ENCODE measurements at places on chromosomes 3 and 15.

DNA sequence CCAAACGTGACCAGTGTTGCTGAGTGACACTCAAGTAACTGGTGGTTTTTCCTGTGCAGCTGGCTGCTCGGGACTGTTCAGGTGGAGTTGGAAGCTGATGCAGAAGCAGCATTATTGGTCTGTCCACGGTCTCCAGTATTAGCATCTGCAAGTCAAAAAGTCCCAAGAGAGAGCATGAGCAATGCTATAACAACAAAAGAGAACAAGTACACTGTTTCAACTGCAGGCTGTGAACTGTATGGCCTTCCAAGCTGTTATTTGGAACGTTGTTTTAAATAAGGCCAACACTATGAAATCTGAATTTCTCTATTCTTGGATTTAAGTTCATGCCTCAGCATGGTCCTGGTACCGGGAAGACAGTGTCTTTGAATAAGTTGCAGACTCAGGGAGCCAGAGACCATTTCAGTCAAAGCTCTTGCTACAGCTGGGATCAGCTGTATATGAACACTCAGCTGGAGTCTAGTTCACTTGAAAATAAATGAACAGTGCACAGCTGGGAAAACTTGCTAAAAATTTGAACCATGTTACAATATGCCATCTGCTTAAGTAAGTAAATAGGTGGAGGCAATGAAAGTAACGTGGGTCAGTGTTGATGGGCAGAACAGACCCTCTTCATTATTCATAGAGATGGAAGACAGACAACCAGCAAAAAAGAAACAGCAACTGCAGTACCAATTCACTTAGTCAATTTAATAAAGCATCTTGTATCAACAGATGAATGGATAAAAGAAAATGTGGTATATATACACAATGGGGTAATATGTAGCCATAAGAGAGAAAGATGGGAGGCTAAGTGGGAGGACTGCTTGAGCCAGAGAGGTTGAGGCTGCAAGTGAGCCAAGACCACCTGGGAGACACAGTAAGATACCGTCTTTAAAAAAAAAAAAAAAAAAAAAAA is 45.1 kb downstream of the NR1I2 start:
- no peak for DNase-seq

GRCh38 chr3:155281912-155282311 is 11.6 kb downstream of the STRIT1 start:
- no peak for DNase-seq

DNA sequence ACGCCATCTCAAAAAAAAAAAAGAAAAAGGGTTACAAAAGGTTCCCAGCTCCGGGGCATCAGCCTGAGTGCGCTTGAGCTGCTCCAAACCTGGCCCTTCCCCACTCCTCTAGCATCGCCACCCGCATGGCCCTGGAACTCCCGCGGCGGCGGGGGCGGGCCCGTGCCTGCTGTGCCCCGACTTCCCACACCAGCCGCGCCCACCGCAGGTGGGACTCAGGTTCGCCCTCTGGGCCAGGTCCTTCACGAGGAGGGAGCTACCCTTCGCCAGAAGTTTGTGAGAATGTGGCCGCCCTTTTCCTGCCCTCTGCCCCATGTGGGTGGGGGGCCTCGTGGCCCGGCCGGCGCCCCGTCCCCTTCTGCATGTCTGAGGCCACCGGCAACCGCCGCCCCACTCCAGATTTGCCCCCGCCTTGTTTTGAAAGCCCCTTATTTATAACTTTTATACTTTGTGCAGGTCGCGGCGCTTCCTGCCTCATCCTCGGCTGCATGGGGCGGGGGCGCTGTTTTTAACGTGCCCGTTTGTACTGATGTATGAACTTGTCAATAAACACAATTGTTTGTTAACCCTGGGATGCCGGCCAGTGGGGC is 507 bp upstream of the JMJD7 start:
- DNase-seq, result no peak

DNA sequence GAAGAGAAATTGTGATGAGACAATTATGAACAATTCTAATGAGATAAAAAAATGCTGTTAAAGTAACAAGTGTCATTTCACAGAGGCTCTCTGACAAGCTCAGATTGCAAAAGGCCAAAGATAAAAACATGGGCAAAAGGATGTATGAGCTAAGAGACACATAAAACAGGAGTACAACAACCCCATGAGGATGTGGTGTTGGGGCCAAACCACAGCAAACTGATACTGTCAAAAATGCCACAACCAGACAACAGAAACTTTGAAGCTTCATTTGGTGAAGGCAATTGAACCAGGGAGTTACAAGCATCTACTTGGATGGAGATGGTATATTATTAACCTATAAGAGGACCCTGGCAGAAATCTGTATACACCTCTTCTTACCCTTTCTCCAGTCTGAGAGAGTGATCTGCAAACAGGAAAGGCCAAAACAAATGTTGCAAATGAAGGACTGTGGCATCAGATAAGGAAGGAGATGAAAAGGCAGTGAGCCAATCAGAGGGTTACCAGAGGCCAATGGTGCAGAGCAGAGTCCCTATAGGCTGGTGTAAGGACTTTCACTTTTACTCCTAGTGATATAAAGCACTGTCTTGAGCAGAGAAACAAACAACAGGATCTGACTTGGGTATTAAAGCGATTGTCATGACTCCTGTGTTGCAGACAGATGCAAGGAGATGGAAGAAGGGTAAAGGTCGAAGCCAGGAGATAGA is 659.0 kb downstream of the NTRK3 start:
- peak; percentile 9 for DNase-seq

DNA sequence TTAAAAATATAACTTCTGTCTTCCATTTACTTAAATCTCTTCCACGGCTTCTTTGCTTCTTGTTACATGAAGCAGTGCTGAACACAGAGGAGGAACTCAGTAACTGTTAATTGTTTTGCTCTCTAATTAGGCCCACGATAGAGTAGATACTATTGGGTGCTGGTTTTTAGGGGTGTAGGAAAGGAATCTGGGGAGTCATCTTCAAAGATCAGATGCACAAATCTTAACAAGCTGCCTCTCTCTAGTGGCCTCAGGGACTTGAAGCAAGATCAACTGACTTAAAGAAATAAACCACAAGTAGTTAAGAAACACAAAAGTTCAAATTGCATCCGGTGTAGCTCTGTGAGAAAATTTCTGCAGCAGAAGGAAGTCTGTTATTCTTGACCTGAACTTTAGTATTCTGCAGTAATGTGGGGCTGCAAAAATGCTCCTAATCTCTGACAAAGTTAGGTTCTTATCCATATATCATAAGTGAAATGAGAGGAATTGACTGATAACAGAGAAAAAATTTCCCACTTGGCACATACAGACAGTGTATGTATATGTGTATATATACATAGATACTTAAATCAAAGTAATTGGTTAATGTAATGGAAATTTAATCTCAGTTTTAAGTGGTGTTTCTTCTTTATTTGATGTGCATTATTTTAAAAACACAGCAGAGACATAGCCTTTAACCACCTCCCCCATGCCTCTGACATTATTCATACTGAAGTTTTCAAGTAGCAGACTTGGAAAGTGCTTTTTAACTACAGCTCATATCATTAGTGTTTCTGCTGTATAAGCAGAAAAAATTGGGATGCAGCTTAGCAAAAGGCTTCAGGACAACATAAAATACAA is 51.8 kb downstream of the CHST2 start:
- no peak for DNase-seq

DNA sequence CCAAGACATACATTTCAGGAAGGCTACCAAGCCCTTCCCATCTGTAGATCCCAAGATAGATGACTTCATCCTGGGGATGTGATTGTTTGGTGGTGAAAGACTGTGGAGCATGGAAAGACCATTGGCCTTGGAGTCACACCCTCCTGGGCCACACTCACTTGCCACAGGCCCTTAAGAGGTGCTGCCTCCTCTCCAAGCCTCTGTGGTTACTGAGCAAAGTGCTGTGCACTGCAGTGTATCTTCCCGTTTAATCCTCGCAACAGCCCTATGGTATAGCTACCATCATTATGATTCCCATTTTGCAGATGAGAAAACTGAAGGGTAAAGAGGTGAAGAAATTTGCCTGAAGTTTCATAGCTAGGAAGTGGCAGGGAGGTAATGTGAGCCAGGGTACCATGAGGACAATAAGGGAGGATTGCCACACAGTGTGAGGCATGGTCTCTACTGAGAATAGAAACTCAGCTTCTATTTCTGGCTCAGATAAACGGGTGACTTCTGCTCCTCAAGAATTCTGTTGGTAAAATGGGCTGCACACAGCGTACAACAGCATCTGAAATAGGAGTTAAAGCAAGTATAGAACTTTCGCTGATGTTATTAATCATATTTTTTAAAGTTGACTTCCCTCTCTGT is 23.9 kb upstream of the RHO start:
- no peak for DNase-seq

DNA sequence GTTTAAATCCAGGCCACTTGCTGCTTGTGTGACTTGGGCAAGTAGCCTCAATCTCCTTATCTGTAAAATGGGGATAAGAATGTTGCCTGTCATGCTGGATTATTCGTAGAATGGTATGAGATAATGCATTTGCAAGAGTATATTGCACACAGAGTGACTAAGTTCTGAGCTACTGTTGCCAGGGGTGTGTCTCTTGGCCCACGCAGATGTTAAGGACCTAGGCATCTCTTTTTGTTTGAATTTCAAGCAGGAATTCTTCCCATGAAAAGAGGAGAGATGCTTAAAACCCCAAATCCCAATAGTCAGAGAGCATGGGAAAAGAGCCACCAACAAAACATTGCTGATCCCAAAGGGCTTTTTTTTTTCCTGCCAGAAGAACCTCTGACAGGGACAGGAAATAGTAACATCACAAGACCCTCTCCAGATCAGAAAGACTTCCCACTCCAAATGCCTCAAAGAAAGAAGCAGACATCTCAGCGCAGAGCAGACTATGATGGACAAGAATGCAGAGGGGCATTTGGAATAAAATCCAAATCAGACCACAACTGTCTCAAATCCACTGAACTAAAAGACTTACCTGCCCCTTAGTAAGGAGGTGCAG is 90.5 kb downstream of the MRPL46 start:
- DNase-seq, result no peak

- no peak for DNase-seq
Measured at GRCh38 chr15:98431171-98431570, 217.2 kb upstream of the IGF1R start.

DNA sequence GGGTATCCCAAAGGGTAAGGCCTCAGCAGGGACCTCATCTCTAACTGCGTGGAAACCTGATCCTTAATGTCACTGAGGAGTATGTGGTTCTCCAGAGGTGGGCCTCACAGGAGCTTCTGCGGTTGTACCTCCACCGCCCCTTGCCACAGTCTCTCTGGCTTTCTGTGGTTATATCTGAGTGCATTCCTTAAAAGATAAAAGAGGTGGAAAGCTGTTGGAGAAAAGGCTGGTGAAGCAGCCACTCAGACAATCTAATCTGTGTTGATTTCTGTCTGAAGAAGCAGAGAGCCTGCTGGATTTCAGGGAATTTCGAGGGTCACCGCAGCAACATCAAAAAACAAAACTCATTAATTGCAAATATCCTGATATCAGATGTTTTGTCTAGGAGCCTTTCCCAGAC is 51.4 kb downstream of the SEMA6D start:
- no peak for DNase-seq

DNA sequence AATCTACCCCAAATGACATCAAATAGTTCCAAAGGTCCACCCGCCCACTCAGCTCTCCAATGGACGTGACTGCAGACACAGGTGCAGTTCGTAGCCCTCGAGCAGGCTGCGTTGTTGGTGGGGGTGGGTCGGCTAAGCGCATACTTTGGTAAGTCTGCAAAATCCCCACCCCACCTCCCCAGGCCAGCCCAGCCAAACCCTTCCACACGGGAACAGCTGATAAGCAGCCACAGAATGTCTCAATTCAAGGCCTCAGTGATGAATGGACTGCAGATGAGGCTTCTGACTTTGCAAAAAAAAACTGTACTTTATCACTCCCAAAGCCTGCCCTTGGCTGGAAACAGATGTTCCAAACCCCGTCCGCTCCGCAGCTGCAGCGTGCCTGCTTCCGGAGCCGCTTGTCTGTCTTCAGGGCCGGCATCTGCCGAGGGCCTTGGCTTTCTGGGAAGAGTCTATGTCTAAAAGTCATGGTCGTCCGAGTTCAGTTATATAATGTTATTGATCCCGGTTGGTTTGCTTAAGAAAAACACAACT is 38.2 kb downstream of the PCSK6 start:
- DNase-seq, result no peak

DNA sequence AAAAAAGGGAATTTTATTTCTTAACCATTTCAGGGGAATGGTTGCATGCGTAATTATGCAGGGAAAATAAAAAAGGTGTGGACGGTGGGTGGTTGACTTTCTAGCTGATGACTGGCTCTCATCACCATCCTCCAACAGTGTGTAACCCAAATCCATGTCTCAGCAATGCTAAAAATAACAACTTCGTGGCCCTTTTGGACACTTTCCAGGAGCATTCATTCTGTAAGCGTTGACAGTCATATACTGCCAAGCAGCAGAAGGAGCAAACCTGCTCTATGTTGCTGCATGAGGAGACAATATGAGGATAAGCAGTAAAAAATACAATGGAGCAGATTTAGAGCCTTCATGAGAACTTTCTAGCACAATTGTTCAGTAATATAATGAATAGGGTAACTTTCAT is 189.1 kb downstream of the ANXA2 start:
- no peak for DNase-seq

DNA sequence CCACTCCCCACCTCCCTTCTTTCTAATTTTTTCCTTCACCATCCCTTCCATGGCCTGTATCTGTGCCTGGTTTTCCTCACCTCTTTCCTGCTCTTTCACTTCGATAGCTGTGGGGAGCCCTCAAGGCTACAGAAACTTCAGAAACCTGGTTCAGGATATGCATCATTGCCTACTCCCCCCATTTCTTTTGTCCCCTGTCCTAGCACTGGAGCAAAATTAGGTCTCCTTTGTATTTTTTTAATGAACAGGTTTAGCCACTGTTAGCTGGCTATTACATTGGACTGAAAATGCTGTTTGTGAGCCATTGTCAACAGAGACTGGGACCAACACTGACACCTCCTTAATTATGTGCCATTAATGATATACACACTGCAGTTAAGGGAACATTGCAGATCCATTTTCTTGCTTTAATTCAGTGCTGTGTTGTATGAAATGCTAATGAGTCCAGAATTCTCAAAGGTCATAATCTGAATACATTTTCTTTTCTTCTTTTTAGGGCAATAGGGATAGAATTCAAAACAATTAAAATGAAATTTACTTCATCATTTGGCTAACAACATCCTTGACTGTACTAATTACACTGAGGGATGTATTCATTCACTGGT is 138.6 kb downstream of the PDCD6IP start:
- no peak for DNase-seq

DNA sequence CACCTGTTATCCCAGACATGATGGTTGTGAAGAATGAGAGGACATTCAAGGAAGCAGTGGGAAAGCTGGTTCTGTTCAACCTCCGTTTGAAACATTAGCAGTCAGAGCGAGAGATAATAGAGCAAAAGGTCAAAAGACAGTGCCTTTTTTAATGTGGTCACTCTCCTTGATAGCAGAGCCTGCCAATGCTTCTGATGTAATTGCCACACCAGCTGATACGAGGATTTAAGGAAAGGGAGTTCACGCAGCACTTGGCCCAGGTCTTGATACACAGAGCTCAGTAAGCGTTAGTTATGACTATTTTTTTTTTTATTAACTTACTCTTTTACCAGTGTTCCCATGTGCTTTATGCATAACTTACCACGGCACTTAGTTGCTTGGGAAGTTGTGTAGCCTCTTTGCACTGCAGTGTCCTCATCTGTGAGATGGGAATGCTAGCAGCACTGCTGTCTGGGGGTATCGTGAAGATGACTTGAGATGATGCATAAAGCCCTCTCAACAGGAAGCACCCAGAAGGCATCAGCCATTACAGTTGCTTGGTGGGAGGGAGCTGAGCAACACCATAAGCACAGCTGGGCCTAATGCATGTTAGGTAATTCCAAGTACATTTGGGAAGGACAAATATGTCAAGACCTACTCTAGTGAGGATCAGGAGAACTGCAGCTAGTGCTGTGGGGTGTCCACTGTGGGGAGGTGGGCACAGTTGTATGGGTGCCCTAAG is 123.3 kb upstream of the RASGRP1 start:
- DNase-seq, result no peak

- no peak for DNase-seq
Measured at GRCh38 chr3:194871143-194871863, 185.6 kb downstream of the FAM43A start.

All from stimulated activated CD8-positive, alpha-beta memory T cell treated with anti-CD3 and anti-CD28 coated beads, Interleukin-7, amount 100 ng/mL, for 48 hours (primary cell).